Activated CD4-positive, alpha-beta memory T cell treated with anti-CD3 and anti-CD28 coated beads, Interleukin-2, amount 10 ng/mL, durations not matched to agents 7 days and 5 days (primary cell): ENCODE measurements at places on chromosomes 1 and 21.

DNA sequence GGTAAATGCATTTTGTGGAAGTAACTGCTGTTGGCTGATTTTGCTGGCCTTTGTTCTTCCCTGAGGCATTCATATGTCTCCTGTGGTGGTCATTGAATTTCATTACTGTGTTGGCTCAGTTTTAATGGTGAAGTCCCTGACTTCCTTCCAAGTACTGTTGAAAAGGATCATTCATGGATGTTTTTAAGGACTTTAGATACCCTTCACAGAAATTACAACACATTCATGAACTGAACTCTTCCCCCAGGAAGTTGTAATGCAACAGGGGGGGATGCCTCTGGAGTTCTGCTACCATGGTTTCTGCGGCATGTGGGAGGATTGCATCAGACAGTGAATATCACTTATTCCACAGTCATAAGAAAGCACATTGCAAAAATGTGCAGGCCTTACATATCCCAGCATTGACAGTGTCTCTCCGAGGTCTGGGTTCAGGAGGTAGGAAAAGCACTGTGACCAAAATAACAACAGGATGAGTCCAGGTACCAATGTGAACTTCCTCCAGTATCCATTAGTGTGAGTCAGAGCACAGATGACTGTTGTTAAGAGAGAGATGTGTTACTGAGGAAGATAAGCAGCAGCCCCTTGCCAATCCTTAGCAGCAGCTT, 2.1 kb upstream of the RAB3GAP2 start:
- no peak for DNase-seq

DNA sequence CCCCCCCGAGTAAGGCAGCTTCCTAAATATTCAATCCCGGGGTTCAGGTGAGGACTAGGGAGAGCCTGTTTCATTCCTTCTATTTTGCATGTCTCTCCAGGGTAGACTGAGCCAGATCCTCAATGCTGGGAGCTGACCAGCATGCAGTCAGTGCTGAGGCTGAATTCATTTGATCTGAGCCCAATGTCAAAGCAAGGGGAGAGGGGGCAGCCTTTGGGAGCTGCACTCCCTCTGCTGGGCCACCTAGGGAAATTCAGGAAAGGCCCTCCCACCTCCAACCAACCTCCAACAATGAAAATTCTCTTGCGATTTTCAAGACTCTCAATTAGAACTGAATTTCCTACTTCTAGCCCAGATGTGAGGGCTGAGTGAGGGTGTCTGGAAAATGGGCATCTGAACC, 371.2 kb downstream of the NPHP4 start:
- no peak for DNase-seq

GRCh38 chr1:222064388-222065211, 322.7 kb upstream of the DUSP10 start:
- DNase-seq: no peak

DNA sequence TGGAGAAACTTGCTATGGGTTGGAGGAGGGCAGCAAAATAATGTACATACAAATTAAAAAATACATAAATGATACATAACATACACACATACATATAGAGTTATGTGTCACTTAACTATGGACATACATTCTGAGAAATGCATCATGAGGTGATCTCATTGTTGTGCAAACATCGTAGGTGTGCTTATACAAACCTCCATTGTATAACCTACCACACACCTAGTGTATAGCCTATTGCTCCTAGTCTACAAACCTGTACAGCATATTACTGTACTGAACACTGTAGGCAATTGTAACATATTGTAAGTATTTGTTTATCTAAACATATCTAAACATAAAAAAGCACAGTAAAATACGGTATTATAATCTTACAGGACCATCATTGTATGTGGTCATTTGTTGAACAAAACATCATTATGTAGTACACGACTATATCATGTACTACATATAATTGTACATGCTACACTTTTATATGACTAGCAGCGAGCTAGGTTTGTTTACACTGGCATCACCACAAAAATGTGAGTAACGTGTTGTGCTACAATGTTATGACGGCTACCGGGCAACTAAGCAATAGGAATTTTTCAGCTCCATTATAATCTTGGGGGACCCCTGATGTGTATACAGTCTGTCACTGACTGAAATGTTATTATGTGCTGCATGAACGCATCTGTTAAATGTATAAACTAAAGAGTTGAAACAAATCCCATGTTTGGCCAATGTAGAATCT, 35.5 kb downstream of the ITGB3BP start:
- DNase-seq: no peak

GRCh38 chr1:233664804-233665574, 51.1 kb downstream of the KCNK1 start:
- DNase-seq: no peak

DNA sequence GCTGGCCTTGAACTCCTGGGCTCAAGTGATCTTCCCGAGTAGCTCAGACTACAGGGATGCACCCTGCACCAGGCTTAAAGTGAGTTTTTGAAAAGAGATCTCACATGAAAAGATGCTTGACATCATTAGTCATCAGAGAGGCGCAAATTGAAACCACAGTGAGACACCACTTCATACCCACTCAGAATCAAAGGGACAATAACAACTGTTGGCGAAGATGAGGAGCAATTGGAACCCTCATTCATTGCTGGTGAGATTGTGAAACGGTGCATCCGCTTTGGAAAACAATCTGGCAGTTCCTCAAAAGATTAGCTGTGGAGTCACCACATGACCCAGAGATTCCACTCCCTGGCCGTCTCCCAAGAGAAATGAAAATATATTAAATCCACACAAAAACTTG, 122.3 kb downstream of the PGBD5 start:
- DNase-seq: no peak

- no peak for DNase-seq
Observed at GRCh38 chr1:244047621-244048255, 3.3 kb upstream of the ZBTB18 start.
